ENCODE measurements at places on chromosomes 5 and 9.

GRCh38 chr5:65076251-65076869, 307.6 kb downstream of the CWC27 start:
- peak; percentile 10 for DNase-seq

DNA sequence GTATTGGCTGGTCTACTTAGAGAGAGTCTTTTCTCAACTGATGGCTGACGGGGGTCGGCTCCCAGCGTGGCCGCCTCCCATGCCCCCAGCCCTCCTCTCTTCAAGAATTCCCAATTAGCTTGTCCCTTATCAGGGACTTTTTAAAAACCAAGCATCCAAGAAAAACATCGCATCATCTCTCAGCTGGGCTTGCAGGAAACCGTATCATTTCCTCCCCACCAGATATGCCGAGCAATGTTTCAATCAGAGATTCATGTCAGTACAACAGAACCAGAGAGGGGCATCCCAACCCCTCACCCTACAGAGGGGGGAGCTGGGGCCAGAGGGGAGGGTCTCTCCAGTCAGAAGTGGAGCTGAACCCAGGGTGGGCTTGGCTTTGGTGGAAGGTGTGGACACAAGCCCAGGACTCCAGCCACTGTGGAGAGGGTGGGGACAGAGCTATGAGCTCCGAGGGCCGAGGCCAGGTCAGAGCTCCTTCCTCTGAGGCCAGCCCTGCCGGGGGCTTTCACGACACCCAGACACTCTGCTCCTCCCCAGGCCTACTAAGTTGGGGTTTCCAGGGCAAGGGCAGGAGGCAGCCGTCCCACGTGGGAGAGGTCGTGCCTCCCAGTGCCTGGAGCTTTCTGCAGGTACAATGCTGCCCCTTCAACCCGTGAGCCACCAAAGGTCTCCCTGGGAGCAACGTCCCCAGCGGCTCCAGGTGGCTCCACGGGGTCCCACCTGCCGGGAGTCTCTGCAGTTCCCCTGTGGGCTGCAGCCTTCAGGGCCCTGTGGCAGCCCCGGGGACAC, 39.0 kb upstream of the TMEM250 start:
- DNase-seq, result no peak

DNA sequence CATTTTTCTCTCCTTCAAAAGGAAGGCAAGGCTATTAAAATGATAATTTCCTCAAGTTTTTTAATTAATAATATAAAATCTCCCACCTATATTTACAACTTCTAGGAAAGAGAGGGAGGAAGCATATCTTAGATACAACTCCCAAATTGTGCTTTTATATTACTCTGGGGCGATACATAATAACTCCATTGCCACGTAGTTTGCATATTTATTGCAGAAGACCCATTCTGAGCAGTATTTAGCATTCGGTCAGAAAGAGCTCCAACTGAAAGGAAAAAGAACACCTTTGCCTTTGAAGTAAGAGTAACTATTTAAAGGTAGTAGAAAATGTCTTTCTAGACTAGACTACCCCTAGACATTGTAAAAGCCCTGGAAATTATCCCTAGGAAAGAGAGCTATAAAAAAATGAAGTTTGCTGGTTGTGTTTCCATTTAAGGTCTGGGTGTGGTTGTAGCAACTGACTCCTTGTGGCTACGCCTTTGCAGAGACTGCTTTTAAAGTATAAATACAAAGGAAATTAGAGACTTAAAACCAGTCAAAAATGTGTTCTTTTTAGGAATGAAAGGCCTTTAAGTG, 566.1 kb downstream of the ZNF608 start:
- DNase-seq, result no peak

DNA sequence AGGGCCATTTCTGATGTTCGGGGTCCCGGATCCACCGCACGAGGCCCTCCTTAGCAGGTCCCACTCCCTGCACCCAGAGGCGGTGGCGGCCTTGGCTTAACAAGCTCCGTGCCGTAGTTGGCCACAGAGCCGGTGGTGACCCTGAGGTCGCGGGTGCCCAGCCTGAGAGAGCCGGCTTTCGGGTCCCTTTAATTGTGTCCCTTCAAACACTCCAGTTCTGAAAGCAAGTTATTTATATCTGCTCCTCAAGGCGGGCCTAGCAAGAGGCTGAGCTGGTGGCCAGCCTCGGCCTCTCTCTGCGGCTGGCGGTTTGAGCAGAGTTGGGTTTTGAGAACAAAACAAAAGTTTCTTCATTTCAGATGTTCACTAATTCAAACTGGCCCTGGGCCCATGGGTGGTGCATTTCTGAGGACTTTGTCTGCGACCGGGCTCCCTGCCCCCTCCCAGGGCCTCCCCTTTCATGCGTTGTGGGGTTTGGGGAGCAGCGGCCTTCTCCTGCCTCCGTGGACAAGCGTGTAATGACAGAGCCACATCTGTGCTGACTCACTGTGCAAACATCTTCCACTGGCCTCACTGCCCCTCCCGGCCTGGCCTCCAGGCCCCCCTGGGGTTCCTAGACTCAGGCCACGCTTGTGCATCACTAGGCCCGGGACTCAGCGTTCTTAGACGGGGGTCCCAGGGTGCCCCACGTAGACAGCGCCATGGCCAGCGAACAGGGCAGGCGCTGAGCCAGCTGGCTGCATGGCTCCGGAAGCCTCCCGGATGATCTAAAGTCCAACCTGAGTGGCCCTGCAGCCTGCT, 49.4 kb upstream of the COL5A1 start:
- DNase-seq, result no peak

- DNase-seq, result no peak
Measured at GRCh38 chr5:1881098-1881572, 1.6 kb downstream of the IRX4 start.

GRCh38 chr5:9596171-9596780, 33.9 kb downstream of the TAS2R1 start:
- DNase-seq, result no peak

DNA sequence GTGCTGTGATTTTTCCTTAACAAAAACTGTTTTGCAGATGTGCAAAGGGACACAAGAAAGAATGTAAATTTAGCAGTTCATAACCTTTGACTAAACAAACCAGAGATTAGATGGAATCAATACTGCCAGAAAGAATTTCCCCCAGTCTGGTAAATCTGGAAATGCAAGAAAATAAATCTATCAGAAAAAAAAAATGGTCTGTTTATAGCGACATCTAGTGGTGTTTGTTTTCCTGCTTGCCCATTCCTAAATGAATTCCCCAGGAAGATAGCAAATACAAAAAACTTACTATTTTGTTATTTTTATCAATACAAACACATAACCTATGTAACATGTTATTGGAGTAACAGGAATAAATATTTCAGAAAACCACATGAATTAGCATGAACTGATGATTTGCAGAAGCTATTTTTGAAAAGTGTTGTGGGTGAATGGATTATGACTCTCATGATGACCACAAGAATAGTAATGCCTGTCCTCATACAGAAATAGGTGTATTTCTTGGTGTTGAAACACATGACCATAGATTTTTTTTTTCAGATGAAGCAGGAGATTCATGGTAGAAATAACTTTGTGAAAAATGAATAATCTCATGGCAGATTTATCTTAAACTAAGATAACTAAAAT, 1703.8 kb downstream of the MAT2B start:
- DNase-seq, result no peak

GRCh38 chr5:129724222-129724621, 23.7 kb upstream of the MINAR2 start:
- no peak for DNase-seq

DNA sequence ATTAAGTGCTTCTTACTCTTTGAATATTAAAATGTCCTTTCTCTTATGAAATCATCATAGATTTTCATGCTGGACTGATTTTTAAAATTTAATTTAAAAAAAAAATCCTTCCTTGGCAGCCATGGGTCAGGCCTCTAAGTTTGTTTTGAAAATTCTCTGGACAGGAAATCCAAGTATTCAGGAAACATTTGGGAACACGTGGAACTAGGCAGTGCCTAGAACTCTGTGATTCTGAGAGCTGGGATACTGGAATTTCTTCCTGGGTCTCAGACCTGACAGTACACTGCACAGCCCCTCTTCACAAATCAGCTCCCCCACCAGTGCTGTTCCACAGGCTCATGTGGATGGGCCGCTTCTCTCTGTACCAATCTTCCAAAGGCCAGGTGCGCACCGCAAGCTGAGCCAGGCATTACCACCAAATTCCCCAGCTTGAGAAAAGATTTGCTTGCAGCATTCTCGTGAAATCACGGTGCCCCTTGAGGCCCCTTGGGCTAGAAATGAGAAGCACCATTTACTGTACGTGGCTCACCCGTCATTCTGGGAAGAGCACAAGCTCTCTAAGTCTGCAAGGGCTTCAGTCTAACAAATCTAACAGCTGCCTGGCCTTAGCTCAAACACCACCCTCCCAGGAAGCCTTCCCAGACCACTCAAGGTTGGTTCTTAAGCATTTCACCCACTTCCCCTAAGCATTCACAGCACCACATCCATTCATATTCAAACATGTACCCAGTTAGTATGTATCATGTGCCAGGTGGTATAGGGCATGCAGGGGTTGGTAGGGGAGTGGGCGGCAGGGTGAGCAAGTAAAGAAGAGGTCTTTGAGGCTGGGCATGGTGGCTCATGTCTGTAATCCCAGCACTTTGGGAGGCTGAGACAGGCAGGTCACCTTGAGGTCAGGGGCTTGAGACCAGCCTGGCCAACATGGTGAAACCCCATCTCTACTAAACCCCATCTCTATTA, 26.5 kb downstream of the B4GALT1 start:
- DNase-seq, result no peak

- DNase-seq, result no peak
Measured at GRCh38 chr5:59604111-59604510, 289.4 kb downstream of the PDE4D start.

DNA sequence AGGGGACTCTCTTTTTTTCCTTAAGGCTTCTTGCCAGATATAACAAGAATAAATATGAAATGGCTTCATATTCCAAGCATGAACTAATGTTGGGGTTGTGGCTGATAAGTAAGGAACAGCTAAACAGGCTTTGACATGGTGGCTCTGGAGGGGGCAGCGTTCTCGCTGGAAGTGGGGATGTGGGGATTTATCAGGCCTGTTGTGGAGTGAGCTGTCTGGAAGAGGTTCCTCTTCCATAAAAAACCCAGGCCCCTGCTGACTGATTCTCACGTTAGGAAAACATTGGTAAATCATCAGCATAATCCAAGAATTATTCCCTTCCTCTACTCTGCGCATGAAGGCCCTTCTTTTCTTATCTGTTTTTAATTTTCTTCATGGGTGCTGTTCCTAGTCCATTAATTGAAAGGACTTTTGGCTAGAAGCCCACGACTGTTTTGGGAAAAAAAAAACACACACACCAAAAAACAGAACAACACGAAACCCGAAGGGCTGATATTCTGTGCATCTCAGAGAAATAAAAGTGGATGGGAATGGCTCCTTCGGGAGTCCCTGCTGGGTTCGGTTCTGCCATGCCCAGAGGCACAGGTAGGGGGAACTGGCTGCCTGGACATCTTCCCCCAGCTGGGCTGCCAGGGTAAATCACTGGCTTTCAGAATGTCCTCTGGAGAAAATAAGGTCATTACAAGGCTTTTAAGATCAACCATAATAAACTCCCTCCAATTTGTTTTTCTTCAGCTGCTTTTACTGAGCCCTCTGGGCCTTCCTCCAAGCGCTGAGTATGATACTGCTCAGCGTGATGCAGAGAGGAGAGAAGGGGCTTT, 297.0 kb downstream of the SLIT3 start:
- no peak for DNase-seq

- no peak for DNase-seq
Measured at GRCh38 chr9:131724683-131725082, 15.2 kb downstream of the RAPGEF1 start.

DNA sequence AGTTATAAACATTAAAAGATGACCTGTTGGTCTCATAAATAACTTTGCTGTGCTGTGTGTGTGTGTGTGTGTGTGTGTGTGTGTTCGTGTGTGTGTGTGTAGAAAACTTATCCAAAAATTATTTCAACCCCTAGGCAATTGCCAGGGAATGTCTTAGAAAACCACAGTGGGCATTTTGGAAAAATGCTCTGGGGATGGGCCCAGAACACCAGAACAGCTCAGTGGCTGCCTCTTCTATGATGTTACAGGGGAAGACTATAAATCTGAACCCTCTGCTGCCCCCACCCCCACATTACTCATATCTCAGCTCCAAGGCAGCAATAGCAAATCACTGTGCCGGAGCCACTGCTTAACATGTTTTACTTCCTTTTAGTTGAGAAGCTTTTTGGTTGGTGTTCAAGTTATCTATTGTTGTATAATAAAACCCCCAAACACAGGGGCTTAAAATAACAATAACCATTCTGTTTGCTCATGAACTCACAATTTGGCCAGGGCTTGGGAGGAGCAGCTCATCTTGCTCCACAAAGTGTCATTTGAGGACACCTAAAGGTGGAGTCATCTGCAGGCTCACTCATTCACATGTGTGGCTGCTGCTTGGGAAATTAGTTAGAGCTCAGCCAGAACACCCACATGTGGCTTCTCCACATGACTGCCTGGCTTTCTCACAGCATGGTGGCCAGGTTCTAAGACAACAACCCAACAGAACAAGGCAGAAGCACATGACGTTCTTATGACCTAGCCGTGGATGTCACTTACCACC, 40.4 kb downstream of the ACTBL2 start:
- no peak for DNase-seq

- no peak for DNase-seq
Measured at GRCh38 chr9:128059365-128059983, 7.6 kb downstream of the NAIF1 start.

GRCh38 chr5:16654647-16655334, 38.0 kb upstream of the RETREG1 start:
- no peak for DNase-seq

DNA sequence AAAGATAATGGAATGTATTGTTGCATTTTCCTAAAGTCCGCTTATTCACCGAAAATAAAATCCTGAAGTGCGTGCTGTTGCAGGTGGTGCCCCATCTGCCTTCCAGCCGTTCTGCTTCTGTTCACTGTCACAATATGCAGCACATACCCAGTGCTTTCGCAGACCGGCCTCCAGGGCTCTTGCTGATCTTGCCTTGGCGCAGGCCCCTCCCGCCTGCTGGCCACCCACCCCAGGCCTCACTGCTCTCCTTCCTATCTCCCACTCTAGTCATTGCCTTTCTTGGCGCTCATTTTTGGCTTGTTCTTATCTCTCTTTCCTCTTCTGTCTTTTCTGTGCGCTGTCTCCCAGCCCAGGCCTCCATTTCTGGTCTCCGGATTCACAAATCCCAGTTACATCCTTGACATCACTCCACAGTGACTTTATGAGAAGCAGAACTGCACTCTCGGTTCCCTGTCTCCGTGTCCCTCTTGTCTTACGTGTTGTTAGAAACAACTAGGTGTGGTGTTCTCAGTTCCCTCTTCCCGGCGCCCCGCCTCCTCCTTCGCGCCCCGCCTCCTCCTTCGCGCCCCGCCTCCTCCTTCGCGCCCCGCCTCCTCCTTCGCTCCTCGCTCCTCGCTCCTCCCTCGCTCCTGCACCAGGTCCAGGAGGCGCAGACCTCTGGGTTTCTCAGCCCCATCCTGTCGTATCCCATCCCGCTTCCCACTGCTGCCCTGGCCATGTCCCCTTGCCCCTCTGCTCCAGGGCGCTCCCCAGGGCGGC, 201.7 kb upstream of the OTULINL start:
- DNase-seq, result no peak

GRCh38 chr5:108259306-108259705, 122.6 kb downstream of the FBXL17 start:
- no peak for DNase-seq

GRCh38 chr5:39270225-39270848, 51.0 kb upstream of the FYB1 start:
- no peak for DNase-seq
